Activated T-cell treated with anti-CD3 and anti-CD28 coated beads for 48 hours (primary cell): ENCODE measurements at places on chromosomes 3 and 15.
A peak's percentile ranks its signal among the peaks of the same experiment; 100 is the strongest.

GRCh38 chr3:169869484-169870220 is at the start of gene LRRC31:
Gene LRRC31, minus strand, starts transcription at chr3:169869935. Its CDS starts 128 bp downstream, at chr3:169869807.
- no peak for DNase-seq

DNA sequence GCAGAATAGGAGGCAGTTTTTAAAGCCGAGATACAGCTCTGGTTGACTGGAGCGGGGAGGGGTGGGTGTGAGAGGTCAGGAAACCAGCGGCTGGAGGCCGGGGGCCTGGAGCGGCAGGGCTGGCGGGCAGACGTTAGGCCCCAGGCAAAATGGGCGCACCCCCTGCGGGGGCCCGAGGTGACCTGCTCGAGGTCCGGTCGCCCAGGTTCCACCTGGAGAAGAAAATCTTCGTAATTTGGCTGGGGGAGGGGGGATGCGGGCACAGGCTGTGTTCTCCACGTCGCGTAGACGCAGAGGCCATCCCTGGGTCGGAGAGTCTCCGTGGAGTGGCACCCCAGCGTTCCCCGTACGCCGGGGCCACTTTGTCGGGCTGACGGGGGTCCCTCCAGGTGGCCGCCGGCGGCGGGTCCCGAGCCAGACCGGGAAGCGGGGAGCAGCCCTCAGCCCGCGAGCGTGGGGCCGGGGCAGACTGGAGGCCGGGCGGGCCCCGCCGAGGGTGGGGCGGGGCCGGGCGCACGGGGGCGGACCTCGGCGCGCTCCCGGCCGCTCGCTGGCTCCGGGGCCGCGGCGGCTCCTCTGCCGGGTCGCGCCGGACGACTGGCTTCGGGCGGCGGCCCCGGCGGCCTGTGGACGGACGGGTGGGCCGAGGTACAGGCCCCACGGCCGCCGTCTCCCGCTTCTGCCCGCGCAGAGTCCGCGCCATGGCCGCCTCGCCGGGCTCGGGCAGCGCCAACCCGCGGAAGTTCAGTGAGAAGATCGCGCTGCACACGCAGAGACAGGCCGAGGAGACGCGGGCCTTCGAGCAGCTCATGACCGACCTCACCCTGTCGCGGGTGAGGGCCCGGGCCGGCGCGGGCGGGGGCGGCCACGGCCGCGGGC is at the start of gene CRTC3:
Gene CRTC3, plus strand, starts transcription at position 553 of the 879 bp plus-strand sequence. Its CDS starts 149 bp downstream, at position 702.
- DNase-seq = peak; percentile 46

DNA sequence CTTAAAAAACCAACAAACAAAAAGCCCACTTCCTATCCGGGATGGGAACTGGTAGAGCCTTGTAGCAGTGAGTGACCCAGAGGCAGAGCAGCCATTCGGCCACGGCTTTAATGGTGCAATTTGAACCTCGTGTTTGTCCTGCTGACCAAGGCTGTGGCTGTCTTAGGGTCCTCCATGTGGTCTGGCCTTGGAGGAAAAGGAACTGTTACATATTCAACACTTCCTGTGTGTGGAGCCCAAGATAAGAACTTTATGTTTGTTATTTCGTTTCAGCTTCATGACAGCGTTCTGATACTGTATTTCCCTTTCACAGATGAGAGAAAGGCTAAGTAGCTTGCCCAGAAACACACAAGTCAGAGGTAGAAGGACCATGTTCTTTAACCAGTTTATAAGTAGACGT is 269.8 kb downstream of the SV2B start:
- no peak for DNase-seq

- no peak for DNase-seq
Measured at GRCh38 chr3:72582211-72582878, 265.9 kb downstream of the SHQ1 start.

GRCh38 chr15:40807888-40808461 is 702 bp upstream of the DNAJC17 start:
- DNase-seq = no peak

DNA sequence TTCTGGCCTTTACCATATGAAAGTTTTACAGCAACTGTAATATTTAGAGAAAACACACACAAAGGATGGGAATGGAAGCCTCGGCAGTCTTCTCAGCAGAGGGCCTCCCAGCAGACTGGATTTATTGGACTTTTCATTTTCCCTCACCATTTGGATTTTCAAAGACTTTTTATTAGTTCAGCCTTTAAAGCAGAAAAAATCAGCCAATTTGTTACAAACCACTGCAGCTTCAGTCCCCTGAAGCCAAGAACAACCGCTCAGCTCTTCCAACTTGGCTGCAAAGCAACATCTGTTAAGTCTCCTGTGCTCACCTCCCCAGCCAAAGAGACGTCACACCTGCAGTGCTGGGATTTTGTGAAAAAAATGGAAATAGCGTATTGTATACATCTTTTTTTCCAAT is 120.8 kb downstream of the GMPS start:
- no peak for DNase-seq

- peak; percentile 61 for DNase-seq
Measured at GRCh38 chr15:84734794-84735479, 13.5 kb upstream of the ZNF592 start.

DNA sequence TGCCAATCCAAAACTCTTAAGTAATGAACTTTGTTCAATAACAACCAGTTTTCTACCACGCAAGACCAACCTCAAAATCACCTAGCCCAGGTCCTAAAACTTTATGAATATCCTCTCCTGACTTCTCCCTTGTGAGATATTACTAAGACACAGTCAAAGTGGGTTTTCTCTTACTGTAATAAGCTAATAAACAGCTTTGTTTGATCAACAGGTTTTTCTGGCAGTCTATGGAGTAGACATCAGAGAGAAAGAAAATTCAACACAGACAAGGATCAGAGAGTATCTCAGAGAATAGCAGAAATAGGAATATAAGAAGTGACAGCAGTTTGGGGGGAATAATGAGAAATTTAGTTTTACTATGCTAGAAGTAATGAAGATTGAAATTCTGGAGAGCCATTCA is 79.6 kb downstream of the NR2E3 start:
- DNase-seq = no peak

- DNase-seq = no peak
Measured at GRCh38 chr15:85482894-85483293, 102.5 kb downstream of the AKAP13 start.

DNA sequence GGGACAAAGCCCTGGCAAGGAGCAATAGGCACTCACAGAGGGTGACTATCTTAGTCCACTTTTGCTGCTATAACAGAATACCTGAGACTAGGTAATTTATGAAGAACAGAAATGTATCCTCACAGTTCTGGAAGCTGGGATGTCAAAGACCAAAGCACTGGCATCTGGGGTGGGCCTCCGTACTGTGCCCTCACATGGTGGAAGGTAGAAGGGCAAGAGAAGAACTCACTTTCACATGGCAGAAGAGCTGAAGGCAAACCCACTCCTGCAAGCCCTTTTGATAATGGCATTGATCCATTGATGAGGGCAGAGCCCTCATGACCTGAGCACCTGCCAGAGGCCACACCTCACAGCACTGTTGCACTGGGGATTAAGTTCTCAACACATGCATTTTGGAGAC is 173.4 kb upstream of the C2CD4B start:
- no peak for DNase-seq

DNA sequence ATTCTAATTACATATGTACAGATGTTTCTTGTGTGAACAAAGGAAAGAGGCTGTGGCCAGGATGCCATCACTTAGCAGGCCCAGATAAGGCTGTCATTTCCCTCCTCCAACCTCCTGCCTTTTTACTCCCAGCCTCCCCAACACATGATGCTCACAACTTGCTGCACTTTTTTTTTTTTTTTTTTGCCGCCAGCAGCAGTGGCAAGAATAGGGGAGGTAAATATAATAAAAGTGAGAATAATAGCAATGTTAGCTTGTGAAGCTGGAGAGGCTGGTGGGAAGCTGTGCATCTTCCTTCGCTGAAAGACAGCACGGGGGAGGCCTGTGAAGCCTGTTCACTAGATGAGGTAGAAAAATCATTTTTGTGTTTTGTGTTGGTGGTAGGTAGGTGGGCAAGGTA is 42.5 kb upstream of the MYO5C start:
- no peak for DNase-seq

DNA sequence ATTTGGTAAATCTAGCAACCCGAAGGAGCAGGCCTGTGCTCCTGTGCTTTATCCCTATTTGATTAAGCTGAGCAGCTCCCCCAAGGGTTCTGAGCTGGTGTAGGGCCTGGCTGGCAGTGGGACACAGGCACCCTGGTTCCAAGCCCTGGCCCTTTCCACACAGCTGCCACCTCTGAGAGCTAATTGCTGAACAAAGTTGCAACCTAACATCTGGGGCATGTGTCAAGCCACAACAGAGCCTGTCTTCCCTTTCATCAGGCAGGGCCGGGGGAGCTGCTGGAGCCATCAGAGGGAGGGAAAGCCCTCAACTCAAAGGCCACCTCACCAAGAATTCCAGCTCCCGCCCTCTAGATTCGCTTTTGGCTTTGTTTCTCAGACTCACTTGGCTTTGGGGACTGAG is 17.1 kb upstream of the MRPS22 start:
- no peak for DNase-seq

GRCh38 chr3:157226173-157226847 is 66.4 kb upstream of the CCNL1 start:
- DNase-seq = no peak

DNA sequence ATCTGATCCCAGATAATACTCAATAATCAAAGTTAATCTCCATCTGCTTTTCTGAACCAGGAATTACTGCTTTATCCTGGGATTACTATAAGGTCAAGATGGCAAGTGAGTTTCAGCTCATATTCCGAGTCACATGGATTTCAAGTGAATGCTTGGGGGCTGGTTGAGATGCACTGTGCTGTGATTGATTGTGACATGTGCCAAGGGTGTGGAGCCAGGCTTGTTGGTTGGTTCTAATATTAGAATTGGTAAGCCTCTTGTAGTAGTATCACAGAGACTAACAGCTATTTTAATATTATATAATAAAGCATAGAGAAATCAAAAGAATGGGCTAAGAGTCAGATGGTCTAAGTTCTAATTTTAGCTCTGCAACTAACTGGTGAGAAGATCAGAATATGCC is 74.2 kb upstream of the ICE2 start:
- no peak for DNase-seq

GRCh38 chr3:118628704-118629341 is 405.8 kb downstream of the IGSF11 start:
- peak; percentile 10 for DNase-seq

- DNase-seq = peak; percentile 50
Measured at GRCh38 chr3:5205165-5205941, 17.8 kb downstream of the EDEM1 start.

DNA sequence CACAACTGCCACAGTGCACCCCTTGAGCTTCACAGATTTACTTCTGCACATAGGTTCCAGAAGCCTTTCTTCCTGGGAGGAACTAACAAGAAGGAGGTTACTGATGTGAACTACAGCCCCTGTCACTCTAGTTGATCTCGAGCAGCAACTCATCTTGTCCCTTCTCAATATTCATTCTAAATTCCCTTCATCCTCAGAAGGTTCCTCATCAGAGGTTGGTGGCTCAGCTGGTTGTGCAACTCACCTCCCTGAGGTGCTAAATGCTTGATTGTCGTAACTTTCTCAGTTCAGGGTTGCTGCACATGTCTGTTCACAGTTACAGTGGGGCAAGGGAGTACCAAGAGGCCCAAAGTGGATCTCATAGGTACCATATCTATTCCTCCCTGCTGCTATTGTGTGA is 5.7 kb upstream of the A4GNT start:
- DNase-seq = no peak

DNA sequence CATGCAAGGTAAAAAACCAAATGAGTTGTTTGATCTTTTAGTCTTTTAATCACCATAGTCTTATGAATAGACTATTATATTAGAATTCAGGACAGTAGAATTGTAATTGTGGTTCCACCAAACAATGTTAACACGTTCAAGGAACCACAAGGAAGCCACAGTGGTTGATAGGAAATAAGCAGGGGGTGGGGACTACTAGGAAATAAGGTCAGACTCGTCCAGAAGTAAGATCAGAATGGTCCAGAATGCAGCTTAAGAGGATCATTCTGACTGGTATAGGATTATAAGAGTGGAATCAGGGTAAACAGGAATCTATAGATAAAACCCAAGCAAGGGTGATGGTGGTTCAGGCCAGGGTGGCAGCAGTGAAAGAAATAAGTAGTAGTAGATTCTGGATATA is 7.5 kb downstream of the MYNN start:
- no peak for DNase-seq

DNA sequence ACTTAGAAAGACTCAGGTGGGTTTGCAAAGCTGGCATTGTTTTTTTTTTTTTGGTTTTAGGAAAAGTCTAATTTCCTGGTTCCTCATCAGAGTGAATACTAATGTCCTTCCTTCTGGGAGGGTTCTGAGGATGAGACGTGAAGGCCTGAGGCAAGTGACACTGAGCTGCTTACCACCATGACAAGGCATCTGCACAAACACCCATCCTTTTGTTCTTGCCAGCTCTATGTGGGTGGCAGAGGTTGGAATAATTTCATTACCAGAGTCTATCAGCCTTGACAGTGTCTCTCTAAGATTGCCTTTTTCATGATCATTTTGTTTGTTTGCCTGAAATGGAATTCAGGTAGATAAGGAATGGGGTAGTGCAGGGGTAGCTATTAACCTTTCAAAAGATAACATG is 17.1 kb downstream of the RTP4 start:
- no peak for DNase-seq

DNA sequence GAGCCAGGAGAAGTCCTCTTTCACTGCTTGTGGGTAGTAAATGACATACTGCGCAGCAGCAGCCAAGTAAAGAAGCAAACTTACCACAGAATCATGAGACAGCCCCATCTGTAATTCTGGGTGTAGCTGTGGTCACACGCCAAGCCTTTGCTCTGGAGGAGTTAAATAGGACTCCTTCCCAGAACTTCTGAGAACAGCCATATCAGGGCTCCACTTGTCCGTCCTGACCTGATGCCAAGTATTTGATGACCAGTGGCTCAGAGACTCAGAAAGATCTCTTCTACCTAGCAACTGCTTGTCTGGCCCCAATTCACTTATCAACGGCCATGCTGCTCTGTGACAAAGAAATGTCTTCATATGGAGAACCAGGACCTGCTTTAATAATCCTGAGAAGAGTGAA is 20.6 kb upstream of the GOLIM4 start:
- DNase-seq = no peak

DNA sequence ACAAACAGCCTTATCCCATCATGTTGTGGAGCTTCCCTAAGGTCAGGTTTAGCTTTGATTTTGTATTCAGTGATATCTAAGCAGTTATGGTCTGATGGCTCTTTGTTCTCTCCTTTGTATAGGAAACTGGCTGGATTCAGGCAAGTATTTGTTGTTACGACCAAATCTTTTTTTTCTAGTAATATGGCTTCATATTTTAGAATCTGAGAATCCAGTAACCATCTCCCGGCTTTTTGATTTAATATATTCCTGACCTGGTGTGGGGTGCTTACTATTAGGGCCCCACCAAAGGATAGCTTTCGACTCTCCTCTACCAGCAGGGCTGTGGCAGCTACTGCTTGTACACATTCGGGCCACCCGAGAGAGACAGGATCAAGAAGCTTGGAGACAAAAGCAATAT is 23.0 kb downstream of the ARL8B start:
- DNase-seq = no peak

- no peak for DNase-seq
Measured at GRCh38 chr3:25143356-25144025, 284.6 kb upstream of the RARB start.

GRCh38 chr3:161556533-161556932 is 59.9 kb downstream of the OTOL1 start:
- DNase-seq = no peak
